ENCODE measurements at places on chromosomes 2 and 18.

- no peak for DNase-seq
These were observed 88.1 kb downstream of the THNSL2 start for GRCh38 chr2:88258208-88258607.

GRCh38 chr2:130891966-130892365 lies 55.3 kb downstream of the ARHGEF4 start:
- DNase-seq = no peak

DNA sequence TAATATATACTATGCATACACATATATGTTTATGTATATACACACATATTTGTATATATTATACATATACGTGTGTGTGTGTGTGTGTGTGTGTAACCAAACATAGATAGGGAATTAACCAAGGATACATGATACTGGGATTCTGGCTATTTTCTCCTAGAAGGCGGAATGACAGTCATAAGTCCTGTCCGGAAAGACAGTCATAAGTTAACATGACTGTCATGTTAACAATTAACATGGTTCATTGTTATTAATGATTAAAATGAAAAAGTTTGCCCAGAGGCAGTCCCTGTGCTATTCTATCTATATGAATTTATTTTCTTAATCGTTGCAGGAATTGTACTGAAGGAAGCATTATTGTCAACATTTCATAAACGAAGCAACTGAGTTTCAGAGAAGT lies 450.7 kb upstream of the NXPH2 start:
- DNase-seq = no peak

DNA sequence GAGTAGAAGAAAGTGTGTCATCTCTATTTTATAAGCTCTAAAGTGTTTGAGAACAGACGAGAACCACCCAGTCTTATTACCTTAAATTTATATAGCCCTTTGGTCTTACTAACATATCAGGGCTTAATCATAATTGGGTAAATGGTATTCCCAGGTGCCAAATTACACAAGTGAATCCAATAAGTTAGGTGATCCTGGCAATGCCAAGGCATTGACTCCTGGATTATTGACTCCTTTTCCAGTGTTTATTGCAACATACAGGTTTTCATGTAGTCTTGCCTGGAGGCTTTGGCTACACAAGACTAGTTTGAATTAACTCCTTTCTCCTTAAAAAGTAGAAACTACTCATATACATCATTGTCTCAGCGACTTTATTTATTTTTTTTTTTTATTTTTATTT lies 59.7 kb upstream of the MAPRE2 start:
- DNase-seq = no peak

DNA sequence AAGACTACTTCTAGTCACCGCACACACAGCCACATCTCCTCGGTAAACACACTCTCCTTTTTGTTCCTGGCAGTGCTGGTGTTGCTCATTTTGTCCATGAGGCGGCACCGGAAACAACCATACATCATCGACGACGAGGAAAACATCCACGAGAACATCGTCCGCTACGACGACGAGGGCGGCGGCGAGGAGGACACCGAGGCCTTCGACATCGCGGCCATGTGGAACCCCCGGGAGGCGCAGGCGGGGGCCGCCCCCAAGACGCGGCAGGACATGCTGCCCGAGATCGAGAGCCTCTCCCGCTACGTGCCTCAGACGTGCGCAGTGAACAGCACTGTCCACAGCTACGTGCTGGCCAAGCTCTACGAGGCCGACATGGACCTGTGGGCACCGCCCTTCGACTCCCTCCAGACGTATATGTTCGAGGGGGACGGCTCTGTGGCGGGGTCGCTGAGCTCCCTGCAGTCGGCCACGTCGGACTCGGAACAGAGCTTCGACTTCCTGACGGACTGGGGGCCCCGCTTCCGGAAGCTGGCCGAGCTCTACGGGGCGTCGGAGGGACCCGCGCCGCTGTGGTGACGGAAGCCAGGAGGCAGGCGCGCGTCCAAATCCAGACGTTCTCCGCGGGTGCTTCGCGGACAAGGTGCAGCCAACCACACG lies 221.0 kb downstream of the CDH20 start:
- DNase-seq = no peak

DNA sequence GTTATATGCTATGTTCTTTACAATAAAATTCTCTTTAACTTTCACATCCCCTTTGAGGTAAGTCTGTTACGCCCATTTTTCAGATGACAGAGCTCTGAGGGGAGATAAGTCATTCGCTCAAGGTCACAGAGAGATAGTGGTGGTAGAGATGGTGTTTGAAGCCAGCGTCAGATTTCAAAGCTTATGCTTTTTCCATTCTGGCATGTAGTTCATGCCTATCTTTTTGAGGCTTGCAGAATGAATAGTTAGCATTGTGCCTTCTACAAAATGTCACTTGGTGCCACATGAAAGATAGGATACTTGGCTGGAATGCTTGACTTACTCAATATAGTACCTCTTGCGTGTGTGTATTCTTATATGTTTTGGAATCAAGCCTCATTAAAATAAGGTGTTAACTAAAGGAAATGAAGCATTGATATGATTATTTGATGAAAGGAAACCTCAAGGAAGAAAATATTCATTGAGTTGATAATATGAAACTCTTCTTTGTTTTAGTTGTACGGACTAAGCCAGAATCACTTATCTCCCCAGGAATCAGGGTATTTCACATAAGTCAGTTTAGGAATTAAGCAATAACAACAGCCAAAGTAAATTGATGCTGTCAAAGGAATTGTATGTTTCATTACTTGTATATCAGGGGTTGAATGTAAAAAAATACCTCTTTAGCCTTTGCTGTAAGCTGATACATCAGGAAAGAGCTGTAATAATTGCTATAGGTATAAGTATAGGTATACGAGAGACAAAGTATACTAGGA lies 15.5 kb downstream of the SPATS2L start:
- DNase-seq = no peak

GRCh38 chr2:189498205-189498604 lies 56.9 kb downstream of the WDR75 start:
- DNase-seq = no peak

DNA sequence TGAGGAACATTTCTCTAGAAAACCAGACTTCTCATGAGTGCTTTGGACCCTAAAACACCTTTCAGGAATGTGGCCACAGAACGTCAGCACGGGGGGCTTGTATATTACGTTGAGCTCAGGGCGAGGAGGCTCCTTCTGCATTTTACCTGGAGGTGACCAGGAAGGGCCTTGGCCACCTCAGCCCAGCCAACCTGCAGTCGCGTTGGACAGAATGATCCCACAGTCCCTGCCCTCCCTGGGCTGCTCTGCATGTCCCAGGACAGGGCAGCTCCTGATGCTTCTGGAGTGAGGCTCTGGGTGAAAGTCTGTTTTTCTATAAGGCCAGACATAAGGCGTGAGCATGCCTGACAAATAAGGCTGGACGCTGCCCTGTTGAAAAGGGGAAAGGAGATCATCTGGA lies 121.9 kb downstream of the NDUFA10 start:
- no peak for DNase-seq

GRCh38 chr2:215797676-215798075 lies 215.7 kb downstream of the MREG start:
- peak; percentile 14 for DNase-seq

GRCh38 chr2:127357591-127357990 lies 30.2 kb downstream of the MAP3K2 start:
- DNase-seq = no peak

DNA sequence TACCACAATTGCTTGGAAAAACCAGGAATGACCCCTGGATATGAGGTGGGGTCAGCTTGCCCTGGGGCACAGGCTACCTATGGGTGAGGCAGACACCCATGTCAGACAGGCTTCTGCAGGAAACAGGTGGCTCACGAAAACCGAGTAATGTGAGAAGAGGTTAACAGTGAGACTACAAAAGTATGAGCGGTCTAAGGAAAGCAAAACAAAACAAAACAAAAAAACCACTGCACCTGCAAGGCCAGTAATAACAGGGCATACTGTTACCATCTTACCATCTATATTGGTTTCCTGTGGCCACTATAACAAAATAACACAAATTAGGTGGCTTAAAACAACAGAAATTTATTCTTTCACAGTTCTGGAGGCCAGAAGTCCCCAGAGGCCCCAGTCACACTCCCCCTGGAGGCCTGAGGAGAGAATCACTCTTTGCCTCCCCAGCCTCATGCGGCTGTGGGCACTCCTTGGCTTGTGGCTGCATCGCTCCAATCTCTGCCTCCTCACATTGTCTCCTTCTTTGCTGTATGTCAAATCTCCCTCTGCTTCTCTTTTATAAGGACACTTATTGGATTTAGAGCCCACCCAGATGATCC lies 86.6 kb upstream of the EPC2 start:
- DNase-seq = no peak

DNA sequence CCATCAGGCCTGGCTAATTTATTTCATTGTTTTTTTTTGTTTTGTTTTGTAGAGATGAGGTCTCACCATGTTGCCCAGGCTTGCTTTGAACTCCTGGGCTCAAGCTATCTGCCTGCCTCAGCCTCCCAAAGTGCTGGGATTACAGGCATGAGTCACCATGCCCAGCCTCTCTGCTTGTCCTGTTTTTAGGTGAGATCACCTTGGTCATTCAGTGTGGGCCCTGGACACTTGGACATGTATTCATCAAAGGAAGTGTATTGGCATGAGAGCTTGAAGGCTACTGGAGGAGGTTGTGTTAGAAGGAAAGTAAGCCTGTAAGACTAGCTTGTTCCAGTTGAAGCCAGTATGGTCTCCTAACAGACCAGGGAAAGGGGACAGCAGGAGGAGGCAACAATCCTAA lies 229.2 kb upstream of the RGPD4 start:
- DNase-seq = no peak

DNA sequence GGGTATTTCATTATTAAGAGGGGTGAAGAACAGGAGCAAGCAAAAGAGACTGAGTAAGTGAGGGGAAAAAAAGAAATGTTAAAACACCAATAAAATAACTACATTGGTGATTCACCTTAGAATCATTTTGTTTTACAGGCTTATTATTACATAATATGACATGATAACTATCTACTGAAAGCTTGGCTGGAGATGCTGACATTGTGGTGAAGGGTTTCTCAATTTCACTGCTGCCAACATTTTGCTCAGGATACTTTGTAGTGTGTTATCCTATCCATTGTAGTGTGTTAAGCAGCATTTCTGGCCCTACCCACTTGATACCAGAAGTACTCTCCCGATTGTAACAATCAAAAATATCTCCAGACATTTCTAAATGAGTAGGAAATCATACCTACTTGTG lies 1564.6 kb upstream of the NXPH2 start:
- DNase-seq = no peak

GRCh38 chr18:40159141-40160017 lies 1795.7 kb upstream of the PIK3C3 start:
- peak; percentile 80 for DNase-seq

DNA sequence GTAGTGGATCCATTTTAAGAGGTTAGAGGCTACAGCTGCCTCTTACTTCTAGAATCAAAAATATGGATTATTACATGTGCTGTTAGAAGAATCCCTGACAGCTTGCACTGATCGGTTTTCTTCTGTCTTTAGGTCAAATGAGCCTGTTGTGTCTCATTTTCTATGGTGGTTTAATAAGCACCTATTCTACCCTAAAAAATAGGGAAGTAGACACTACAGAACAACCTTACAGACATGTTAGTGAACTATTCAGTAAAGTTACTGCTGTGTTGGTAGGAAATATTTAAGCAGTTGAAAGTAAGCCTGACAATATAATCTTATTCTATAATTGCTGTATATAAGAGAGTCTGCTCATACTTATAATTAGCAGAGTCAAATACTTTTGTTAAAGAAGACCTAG lies 168.5 kb upstream of the NOSTRIN start:
- DNase-seq = no peak

GRCh38 chr2:119240311-119241204 lies 16.9 kb downstream of the STEAP3 start:
- peak; percentile 44 for DNase-seq

DNA sequence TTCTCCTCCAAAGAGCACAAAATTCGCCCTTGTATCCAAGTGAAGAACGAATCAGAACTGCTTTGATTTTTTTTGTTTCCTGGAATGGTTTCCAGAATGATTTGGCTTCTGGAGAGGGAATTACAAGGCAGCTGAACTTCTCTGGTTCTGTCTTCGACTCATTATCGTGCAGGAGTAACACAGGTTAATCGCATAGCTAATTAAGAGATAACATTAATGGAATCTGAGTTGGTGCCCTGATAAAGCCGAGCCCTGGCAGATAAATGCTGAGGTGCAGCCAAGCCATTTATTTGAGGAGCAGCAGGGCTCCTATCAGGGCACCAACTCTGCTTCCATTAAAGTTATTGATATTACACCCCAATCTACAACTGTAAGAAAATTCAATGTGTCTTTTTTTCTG lies 433.7 kb downstream of the ZNF521 start:
- no peak for DNase-seq

DNA sequence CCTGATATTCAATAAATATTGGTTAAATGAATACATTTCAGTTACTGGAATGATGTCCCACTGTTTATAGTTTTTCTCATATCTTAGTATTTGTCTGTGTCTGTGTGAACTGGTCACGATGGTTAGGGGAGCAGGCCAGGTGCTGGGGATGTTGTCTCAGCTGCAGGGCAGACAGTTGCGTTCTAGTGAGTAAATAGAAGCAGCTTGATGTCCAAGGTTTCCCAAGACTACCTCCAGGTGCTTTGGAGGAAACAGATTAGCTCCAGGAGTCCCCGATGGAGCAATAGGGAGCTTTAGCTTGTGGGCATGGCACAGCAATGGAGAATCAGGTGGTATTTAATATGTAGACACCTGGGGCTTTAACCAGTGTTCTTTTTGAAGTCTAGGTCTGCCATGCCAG lies 75.5 kb downstream of the GULP1 start:
- no peak for DNase-seq

DNA sequence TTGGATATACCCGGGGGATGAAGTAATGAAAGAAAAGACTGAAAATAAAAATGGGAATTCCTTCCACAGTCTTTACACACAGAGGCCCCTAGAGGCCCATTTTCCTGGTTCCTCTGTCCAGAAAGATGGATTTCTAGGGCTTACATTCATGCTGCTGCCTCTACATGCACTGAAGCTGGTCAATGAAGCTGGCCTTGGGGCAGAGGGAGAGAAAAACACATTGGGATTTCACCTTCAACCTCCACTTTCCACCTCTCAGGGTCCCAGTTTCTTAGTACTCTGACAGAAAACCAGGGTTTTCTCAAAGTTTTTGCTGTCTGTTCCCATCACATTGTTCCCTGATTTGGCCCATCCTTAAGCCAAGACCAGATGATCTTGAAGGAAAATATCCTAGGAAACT lies 154.6 kb upstream of the ZSWIM2 start:
- no peak for DNase-seq

All from brain (organoid and tissue), 16 donors.